Cortex of kidney (tissue), 1 donor: ENCODE measurements at places on chromosomes 7 and 10.

DNA sequence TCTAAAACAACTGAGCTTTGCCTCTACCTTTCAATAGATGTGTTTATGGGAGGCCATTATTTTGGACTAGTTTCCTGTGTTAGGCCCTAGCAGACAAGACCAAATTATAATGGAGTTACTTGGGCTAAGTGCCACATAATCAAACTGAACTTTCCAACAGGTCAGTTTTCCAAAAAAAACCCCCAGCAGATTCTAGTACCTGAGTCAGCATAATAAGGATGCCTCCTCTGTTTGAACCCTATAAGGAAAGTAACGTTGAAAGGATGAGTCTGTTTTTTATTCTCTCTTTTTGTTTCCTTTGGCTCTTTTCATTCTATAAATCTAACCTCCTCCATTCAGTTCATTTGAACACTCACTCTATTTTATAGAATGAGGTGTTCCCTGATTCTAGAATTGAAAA is 148.1 kb upstream of the FAM3C start:
- DNase-seq, result no peak

DNA sequence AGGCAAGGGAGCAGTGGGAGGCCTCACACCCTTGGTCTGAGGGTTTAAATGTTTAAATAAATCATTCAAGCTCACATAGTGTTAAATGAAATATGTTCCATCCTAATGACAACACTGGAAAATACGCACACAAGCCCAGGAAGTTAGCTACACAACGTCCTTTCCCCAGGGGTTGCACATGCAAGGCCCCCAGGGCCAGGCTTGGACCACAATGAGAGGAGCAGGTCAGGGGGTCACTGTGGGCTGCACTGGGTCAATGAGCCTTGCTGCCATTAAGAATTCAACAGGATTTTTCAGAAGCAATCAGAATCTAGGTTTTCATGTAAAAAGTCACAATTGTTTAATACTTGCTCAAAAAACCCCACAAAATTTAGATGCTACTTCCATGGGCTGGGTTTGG is 64.9 kb upstream of the ADCY1 start:
- no peak for DNase-seq

GRCh38 chr10:129894698-129895097 is 69.4 kb downstream of the EBF3 start:
- no peak for DNase-seq

- no peak for DNase-seq
Measured at GRCh38 chr10:128526791-128527375, 400.7 kb upstream of the MKI67 start.

DNA sequence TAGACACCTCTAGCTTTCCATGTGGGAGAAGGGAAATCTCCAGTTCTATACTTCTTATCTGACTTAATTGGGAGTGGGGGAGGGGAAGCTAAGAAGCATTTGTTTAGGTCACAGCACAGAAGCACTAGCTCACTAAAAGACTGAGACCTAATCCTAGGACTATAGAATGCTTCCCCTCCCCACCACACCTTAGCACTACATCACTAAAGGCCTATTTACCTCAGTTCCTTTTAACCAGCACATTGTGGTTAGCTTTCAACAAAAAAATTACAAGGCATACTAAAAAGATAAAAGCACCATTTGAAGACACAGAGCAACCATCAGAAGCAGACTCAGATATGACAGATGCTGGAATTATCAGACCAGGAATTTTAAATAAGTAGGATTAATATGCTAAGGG is 53.8 kb upstream of the ADRA2A start:
- no peak for DNase-seq

DNA sequence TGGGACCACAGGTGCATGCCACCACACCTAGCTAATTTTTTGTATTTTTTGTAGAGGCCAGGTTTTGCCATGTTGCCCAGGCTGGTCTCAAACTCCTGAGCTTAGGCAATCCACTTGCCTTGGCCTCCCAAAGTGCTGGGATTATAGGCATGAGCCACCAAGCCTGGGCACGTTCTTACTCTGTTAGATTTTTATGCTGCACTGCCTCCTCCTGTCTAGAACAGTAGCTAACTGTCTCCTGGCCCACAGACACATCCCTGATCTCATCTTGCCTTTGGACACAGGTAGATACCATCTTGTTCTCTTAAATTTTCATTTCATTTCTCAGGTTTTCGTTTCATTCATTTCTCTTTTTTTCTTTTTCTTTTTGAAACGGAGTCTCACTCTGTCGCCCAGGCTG is 41.1 kb downstream of the BLVRA start:
- DNase-seq, result no peak

GRCh38 chr10:123766012-123766411 is 99.9 kb downstream of the GPR26 start:
- DNase-seq, result no peak

- no peak for DNase-seq
Measured at GRCh38 chr10:90041585-90041984, 340.2 kb downstream of the KIF20B start.

- no peak for DNase-seq
Measured at GRCh38 chr7:20241194-20241910, 24.2 kb upstream of the MACC1 start.

- no peak for DNase-seq
Measured at GRCh38 chr10:71459513-71459912, 62.8 kb downstream of the CDH23 start.

DNA sequence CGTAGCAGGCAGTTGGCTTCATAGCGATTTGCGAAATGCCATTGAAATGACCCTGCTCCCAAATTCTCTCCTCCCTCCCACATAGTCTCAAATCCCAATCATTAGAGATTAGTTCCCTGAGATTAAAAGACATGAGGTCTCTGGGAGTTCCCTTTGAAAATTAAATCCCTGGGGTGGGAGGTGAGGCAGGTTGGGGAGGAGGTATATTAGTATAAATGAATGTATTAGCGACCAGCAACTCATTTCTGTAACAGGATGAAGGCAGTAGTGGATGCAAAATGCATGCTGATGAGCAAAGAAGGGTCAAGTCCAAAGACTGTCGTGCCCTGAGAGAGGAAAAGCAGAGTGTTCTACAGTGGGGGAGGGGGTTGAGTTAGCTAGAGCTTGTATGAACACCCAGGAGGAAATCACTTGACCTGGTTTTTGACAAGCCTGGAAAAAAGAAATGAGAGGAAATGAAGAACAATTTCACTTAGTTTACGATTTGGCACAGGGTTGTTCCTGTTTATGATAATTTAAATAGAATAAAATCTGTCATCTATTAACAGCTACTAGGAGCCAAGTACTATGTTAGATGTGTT is 79.6 kb upstream of the MTPN start:
- no peak for DNase-seq

DNA sequence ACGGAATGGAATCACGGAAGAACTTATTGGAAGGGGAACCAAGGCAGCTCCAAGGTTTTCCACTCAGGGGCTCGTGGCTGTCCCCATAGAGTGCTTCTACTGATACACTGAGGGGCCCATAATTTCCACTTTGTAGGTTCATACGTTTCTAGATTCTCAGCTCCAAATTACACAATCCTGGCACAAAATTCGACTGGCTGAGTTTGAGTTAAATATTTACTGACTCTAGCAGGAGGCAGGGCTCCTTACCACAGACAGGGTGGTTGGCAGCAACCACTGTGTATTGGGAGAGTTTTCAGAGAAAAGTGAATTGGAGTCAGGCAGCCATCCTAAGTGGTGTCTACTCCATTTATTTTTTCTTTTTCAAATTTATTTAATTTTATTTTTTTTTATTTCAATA is 55.4 kb upstream of the SEC61G start:
- DNase-seq, result no peak

DNA sequence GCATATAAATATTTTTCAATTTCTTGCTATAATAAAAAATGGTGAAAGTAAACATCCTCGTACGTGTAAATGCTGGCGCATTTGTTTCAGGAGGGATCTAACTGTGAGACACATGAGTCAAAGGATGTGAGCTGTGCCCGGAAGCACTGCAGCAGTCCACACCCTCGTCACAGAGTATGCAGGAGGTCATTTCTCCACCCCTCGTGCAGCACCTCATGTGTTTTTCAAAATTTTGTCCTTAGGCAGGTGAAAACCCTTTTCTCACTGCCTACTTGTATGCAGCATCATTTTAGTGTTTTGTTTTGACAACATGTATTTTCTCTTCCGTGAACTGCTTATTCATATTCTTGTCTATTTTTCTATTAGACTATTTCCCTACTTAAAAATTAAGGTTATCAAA is 162.7 kb downstream of the AVL9 start:
- DNase-seq, result no peak

GRCh38 chr7:88635149-88635548 is 124.4 kb upstream of the ZNF804B start:
- no peak for DNase-seq

DNA sequence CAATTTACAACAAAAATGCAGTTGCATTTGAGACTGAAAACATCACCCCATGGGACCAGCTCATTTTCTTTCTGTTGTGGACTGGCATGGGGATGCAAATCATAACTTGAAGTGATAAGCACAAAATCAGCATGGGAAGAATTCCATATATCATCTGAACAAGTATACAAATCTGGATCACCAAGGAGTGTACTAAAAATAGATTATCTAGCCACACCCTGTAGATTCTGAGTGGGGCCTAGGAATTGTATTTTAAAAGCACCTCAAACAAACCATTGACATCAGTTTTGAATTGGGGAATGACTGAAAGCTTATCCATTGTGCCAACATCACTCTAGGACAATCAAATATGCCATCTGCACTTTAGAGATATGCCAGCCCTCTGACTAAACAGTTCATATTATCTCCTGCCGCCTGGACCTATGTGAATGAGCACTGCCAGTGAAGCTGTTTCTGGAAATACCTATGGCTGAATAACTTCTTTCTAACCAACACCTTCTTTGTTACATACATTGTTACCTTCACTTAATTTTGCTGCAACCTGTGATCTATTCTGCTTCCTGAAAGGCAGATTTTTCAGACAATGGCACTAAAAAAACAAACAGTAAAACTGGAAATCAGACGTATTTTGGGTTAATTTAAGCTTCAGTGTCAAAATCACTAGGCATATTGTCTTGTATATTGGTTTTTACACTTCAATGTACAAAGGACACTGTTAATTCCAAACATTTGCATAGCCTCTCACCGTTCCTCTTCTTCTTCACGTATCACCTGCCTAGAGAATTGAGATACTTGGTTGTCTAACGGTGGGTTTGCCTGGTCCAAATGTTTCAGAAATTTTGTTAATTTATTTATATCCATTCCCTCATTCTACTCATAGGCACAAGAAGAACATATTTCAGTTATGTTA is 42.4 kb upstream of the HGF start:
- DNase-seq, result no peak

- DNase-seq, result no peak
Measured at GRCh38 chr10:184174-184573, 48.9 kb downstream of the ZMYND11 start.

- DNase-seq, result no peak
Measured at GRCh38 chr7:101466871-101467270, 104.2 kb downstream of the COL26A1 start.

DNA sequence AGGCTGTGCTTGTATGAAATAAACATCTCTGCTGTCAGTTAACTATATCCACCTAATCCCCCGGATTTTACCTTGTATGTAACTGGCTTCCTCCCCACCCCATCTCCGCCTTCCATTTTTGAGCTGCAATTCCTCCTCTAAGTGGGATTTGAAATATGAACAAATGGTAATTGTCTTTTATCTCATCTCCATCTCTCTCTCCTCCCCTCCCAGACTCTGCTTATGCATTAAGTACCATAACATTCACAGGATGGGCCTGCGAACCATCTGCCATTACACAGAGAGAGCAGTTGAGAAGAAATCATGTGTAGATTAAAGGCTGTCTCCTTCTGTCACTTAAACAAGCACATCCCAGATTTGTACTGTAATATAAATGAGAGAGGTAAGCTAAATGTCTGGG is 1169.9 kb downstream of the TYW1 start:
- DNase-seq, result no peak

DNA sequence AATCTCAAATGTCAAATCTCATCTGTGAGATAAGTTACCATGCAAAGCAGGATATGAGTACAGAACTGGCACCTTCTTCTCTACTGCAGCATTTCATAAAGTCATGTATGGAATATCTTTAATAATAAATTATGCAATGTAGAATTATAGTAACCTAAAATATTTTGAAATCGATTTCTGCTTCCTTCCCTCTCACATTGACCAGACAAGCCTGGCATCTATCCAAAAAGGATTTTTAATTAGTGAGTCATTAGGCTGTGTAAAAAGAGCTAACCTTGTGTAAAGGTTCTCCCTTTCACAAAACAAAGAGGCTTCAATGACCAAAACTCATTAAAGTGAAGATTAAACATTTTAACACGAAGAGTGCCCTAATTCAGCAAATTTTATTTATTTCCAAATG is 48.8 kb upstream of the EXOC6 start:
- no peak for DNase-seq
